ENCODE measurements at places on chromosomes 7 and 10.
A peak's percentile ranks its signal among the peaks of the same experiment; 100 is the strongest.

GRCh38 chr7:66689081-66689480 is 51.5 kb upstream of the RABGEF1 start:
- DNase-seq = no peak

DNA sequence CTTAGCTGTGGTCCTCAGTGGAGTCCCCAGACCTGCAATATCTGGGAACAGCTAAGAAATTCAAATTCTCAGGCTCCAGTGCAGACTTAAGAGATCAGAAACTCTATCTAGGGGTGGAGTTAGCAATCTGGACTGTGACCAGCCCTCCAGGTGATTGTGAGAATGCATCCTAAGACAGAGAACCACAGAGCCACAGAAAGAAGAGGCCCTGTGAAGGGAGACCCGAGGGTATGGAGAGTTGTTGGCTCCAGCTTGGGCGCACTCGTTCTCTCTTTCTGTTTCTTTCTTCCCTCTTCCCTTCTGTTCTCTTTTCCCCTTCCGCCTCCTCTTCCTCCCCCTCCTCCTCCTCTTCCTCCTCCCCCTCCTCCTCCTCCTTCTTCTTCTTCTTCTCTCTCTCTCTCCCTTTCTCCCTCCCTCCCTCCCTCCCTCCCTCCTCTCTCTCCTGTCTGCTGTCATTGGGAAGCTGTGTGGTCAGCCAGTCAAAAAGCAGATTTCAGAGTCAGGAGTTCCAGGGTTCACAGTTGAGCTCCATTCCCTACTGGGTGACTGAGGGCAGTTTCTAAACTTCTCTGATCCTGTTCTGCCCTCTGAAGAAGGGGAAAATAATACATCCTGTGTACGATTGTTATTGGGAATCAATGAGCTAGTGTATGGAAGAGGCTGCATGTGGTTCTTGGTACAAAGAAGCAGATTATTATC is 62.1 kb upstream of the STEAP1B start:
- no peak for DNase-seq

- DNase-seq = no peak
Observed at GRCh38 chr7:135938563-135938962, 38.6 kb downstream of the MTPN start.

DNA sequence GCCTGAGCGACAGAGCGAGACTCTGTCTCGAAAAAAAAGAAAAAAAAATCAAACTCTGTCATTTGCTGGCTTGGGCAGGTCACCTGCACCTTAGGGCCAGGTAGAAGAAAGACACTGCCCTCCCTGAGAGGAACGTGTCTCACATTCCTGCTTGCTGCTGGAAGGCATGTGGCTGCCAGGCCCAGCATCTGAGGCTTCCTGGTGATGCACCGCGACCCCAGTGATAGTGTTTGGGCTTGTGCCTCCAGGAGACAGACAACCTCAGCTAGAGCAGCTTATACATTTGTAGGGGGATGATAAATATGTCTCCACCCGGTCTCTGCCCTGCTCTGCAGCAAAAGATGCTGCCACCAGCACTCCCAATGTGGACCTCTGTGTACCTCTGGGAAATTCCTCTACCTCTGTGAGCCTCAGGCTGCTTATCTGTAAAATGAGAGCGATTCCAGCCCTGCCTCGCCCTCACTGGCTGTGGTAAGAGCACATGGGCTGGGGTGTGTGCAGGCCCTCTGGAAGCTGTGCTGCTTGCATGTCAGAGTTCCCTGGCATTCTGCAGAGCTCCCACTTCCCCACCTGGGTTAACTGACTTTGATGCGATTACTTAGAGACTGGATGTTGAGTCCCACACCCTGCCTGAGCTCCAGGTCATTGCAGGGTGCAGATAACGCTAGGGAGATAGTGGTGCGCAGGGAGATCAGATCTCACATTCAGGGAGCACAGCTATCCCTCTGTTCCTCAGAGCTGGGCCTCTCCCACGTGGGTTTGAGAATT is 19.9 kb downstream of the SLC29A3 start:
- no peak for DNase-seq

DNA sequence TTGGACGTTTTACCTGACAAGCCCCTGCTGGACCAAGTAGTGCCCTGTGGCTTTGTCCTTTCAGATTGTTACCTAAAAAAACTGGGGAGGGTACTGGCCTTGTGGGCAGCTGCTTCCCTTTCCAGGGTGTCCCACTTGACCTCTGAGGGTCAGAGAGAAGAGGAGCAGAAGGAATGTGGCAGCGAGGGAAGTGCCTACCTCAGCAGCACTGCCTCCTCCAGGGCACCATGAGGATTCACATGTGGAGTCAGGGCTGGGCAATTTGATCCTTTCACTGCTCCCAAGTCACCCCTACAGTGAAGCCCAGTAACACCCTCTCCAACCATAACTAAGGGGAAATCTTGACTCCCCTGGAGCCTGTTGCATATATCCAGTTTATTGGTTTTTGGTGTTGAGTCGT is 64.6 kb downstream of the ITGB1 start:
- DNase-seq = no peak

- no peak for DNase-seq
Observed at GRCh38 chr10:72277996-72278667, 4.4 kb downstream of the DDIT4 start.

DNA sequence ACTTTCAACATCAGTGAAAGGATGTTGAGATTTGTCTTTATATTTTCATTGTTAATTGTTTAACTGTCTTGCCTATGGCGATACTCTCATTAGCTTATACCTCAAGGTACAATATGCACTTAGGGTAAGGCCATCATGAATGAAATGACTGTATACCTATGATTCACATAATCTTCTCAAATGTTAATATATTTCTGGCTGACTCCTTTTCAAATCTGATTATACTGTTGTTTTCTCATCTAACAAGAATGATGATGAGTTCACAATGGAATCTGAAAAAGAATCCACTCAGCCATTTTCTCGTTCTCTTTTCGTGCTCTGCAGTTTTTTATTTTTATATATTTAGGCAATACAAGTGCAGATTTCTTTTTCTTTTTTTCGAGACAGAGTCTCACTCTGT is 159.1 kb downstream of the ARHGAP12 start:
- no peak for DNase-seq

- no peak for DNase-seq
Observed at GRCh38 chr7:2037808-2038522, 194.8 kb downstream of the MAD1L1 start.

GRCh38 chr10:32299354-32299980 is 47.5 kb downstream of the EPC1 start:
- no peak for DNase-seq

- DNase-seq = no peak
Observed at GRCh38 chr7:153838591-153838990, 213.6 kb upstream of the DPP6 start.

GRCh38 chr10:102552533-102552932 is 48.8 kb downstream of the SUFU start:
- no peak for DNase-seq

GRCh38 chr10:71627956-71628355 is 91.6 kb downstream of the C10orf105 start:
- DNase-seq = no peak

DNA sequence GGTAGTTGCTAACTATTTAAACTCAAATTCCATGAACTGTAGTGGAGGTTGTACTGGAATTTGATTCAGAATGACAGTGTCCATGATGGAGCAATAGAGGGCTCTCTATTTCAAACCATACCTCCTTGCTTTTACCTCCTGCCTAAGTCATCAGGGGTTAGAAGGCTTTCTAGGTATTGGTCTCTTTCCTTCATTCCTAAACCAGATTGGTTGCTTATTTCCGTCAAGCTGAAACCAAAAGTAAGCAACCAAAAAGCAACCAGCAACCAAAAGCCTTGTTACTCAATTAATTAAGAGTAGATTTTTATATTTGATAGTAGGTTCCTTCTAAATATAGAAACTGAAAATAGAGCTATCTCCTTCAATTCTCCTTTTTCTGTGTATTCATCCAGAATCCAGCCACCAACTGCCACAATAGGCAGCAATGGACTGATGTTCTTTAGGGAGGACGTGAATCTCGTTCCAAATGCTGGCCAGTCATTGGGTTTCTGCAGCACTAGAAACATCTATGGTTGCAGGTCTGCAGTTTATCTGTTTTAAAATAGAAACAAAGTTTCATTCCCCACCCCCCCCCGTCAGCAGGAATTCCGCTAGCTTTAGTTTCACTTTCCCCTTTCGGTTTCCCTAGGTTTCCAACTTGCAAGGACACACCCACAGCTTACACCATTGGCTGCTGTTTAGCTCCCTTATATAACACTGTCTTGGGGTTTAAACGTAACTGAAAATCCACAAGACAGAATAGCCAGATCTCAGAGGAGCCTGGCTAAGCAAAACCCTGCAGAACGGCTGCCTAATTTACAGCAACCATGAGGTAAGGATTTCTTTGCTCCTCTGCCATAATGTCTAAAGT is at the start of gene IFIT1:
Gene IFIT1, plus strand, starts transcription at position 717 of the 850 bp plus-strand sequence. Its CDS starts 90 bp downstream, at position 807.
- DNase-seq = peak; percentile 51

- DNase-seq = no peak
Observed at GRCh38 chr7:104296266-104296665, 32.1 kb upstream of the LHFPL3 start.

- no peak for DNase-seq
Observed at GRCh38 chr7:149196151-149196704, 882 bp downstream of the ZNF282 start.

- DNase-seq = no peak
Observed at GRCh38 chr7:115522174-115522573, 508.4 kb downstream of the TFEC start.

- DNase-seq = no peak
Observed at GRCh38 chr7:6164491-6164890, 107.9 kb downstream of the CYTH3 start.

- DNase-seq = no peak
Observed at GRCh38 chr10:101110856-101111523, 20.1 kb upstream of the TLX1 start.

GRCh38 chr7:134742688-134743350 is 36.6 kb upstream of the CALD1 start:
- no peak for DNase-seq

DNA sequence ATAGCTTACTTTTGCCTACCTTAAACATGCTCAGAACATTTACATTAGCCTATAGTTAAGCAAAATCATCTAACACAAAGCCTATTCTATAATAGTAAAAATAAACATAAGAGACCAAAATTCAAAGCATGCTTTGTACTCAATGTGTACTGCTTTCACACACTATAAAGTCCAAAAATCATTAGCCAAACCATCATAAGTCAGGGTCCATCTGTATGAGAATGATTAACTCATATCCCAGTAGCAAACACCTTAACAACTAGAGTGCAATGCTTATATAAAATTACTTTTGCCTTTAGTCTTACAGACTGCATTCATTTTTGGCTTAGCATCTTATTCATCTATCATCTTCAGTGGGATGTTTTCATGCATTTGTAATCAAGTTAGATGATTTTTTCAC is 49.4 kb upstream of the VWC2 start:
- no peak for DNase-seq

- DNase-seq = no peak
Observed at GRCh38 chr7:25907214-25907613, 244.8 kb upstream of the NFE2L3 start.

DNA sequence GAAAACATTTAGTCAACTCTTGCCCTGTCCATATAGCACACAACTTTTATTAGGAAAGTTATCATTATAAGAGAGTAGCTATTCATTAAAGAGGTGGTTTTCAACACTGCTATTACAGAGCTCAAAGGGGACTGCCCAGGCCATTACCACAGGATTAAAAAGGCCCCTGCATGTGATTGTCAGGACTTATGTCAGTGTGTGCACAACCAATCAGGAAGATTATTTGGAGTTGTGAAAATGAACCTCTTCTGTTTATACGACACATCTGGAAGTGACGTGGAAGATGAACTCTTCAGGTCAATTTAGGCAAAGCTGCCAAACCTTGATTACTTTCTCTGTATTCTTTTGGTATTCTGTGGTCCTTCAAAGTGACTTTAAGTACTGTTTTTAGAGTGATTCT is 14.7 kb downstream of the CCNY start:
- DNase-seq = no peak

DNA sequence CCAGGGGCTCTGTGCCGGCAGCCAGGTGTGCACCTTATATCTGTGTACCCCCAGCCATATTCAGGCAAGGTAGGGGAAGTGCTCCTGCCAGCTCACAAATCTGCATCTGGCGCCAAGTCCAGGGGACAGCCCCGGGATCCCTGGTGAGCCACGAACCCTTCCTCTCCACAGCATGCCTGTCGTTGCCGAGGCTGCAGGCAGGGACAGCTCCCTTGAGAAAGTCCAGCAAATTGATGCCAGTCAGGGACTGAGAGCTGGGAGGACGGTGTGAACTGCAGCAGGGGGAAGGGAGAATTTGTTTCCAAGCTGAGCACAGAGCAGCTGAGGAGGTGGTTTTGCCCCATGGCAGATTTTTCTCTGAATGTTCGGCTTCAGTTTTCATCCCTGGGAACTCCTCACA is 919 bp downstream of the PLA2G12B start:
- DNase-seq = no peak

DNA sequence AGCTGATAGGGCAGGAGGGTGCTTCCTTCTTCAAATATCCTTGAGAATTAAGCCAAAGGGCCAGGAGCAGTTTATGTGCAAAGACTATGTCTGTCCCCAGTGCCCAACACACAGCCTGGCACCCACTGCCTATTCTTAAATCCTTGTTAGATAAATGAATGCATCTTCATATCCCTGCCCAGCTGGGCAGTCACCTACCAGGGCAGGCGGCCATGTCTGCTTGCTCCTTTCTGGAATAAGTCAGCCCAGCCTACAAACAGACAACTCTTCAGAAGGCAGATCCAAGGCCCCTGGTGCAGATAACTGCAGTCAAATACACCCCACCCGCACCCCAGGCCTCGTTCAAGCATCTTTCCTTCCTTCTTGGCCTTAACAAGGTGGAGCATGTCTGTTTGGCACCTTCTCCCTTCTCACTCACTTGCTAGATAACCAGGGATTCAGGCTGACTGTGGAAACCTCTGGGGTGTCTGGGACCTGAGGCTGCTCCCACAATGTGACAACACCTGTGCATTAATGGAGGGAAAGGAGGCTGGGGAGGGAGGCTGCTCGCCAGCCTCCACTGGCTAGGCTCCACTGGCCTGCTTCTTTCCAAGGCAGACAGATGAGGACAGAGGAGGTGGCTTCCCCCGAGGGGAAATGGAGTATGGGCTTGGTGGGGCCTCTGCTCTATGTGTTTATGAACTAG is 59.9 kb upstream of the COL13A1 start:
- DNase-seq = no peak

- DNase-seq = no peak
Observed at GRCh38 chr7:27606270-27607209, 56.1 kb downstream of the HIBADH start.

DNA sequence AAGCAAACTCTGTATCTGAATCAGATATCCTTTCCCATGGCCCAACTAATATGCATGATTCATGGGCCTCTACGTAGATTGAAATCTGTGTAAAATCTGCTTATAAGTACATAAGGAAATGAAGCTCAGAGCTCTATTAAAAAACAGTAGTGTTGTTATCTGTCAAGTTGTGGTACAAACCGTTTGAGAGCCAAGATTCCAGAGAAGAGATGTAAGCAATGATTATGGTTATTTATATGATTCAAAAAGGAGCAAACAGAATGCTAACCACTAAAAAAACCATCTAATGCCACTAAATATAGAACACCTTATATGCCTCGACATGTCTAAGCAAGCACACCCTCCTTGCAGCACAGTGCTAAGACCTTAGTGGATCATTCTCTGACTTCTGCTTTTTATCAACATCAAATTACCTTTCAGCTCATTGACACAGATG is 26.6 kb downstream of the RPP38 start:
- DNase-seq = no peak

All from NCI-H1436 treated with DMSO at 0.1 percent for 48 hours (cell line).